ENCODE measurements at places on chromosomes 1 and 21.

GRCh38 chr1:25697435-25698217, 81.0 kb downstream of the MAN1C1 start:
- DNase-seq, result peak; percentile 38

DNA sequence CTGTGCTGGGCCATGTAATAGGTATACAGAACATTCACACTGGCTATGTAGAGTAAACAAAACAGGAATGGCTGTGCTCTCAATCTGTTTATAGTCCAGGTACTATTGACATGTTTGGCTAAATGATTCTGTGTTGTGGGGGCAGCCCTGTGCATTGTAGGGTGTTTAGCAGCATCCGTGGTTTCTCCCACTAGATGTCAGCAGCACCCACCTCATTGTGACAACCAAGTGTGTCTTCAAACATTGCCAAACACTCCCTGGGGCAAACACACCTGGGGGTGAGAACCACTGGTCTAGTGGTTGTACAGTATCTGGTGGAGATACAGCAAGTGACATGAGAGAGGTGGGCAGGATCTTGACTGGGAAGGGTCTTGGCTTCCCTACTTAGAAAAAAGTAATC, 80.4 kb upstream of the SPATA6 start:
- peak; percentile 9 for DNase-seq

GRCh38 chr21:25191141-25191540, 416.1 kb downstream of the MRPL39 start:
- DNase-seq, result no peak

DNA sequence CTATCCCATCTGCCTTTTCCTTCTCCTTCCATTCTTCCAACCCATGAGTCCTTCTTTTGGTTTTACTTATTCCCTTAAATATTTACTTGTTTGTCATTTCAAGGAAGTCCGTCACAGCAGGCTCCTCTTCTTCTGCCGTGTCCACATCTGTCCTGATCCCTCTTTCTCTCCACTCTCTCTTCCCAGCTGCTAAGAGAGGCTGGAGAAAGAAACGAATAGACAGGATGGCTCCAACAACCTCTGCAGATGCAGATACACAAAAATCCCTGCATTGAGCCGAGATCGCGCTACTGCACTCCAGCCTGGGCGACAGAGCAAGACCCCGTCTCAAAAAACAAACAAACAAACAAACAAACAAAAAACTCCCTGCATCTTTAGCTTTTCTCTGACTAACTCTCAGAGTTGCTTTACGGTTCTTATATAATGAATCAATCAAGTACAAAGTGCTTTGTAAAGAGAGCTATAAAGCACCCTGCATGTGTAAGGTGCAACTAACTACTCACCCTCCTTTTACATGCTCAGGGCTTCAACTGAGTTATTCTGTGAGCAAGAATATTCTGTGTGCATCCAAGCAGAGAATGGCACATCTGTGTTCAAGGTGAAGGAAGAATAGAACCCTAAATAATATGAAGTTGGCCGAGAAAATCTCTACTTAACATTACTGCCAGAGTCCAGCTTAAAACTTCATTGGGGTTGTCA, 3.8 kb upstream of the SAMD13 start:
- DNase-seq, result no peak

DNA sequence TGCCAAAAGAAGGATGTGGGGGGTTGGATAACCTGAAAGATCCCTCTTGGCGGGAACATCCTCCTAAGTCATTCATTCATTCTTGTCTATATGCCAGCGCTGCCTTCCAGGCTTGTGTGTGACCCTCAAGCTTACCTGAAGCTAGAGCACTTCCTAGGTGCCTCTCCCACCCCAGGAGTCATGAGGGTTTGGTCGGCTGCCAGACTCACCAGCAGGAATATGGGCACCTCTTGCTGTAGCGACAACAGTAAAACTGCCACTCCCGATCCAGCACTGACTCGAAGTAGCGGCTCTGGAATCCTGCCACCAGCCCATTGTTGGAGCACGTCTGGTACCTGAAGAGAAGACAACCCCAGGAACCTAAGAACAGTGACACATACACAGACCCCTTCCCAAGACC, 15.0 kb downstream of the DPT start:
- no peak for DNase-seq

DNA sequence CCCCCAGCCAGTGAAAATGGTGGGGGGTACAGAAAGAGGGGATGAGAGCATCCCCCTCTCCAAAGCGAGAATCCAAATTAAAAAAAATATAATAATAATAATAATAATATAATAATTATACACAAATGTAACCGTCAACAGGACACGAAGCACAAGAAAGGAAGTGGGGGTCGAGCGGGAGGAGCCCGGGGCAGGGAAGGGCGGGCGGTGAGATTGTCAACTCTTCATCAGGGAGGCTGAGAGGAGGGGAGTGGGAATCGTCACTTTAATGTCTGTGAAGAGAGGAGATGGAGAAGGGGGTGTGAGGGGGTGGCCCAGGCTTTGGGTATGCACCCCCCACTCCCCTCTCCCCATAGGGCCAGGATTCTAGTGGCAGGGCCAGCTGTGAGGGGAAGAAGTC, 33.2 kb downstream of the MEF2D start:
- DNase-seq, result no peak

- DNase-seq, result no peak
These were observed 19.6 kb downstream of the LBR start for GRCh38 chr1:225408249-225408648.

DNA sequence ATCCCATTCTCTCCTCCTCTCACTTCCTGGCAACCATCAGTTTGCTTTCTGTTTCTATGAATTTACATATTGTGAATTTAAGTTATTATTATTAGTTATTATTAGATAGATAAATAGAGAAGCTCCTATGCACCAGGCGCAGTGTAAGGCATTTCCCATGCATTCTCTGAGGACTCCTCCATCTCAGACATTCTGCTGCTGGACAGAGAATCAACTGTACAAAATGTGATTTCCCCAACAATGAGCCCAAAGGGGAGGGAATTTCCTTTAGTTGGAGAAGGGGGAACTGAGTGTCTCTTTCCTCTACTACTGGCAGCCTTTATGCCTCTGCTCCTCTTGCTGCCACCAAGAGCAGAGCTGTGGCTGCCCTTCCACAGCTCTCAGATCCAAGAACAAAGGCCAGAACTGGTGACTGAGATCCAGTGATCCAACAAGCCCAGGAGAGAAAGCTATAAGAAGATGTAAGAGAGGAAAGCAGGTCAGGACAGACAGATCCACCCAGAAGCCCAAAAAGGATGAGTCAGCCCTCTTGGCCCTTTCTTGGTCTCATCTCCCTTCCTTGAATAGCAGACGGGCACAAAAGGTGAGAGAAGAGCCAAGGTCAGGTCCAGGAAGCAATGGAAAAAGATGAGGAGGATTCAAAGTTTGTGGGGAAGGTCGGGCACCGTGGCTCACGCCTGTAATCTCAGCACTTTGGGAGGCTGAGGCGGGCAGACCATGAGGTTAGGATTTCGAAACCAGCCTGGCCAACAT, 3.5 kb upstream of the IVL start:
- no peak for DNase-seq
